ENCODE measurements at places on chromosomes 2 and 18.

- DNase-seq: no peak
These were observed 340.5 kb upstream of the KYNU start for GRCh38 chr2:142536966-142537365.

DNA sequence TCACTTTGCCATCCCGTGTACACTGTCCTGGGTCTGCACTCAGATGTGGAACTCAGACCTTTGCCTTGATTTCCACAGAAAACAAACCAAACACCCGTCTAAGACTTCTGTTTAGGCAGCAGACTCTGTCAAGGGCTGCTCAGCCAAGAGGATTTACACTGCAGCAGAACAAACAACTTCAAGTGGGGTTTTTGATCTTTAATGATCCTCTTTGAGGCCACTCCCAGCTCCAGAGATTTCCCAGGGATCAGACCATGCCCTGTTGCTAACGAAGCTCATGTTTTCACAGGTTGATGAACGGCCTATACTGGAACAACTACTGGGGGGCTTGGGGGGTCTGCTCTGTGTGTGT lies 52.5 kb upstream of the LGALSL start:
- no peak for DNase-seq

DNA sequence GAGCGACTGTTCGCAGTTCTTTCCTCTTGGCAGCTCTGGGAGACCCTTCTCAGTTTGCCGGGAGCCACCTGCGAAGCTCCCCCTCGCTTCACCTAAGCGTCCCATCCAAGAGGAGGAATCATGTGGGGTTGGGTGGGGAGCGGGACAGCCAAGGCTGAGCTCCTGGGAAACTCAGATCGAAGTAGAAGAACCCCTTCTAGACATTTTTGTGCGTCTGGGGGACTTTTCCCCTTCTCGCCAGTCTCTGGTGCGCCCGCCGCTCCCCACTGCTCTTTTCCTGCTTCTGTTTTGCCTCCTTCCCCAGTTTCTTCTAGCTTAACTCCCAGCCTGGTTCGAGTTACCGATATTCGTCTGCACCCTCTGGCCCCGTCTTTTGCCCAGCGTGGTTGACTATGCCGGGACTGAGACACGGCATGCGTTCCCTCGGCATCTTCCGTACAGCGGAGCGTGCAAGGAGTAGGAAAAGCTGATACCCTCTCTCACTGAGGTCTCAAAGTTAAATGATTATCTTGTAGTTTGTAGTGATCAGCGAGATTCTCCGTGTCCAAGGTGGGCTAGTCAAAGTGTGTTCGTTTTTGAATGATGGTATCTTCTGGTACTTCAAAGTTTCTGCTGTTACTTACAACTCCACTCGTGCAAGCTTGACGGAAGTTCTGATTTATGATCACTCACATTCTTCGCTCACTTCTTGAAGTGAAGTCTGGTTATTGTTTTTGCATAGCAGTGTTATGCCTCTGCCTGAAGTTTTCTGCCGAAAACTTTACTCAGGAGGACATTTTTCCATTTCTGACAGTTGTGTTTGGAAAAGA lies 664 bp downstream of the CAMKMT start:
- DNase-seq: no peak

- DNase-seq: no peak
These were observed 99.4 kb upstream of the RND3 start for GRCh38 chr2:150586858-150587257.

- DNase-seq: no peak
These were observed 55.9 kb downstream of the SDC1 start for GRCh38 chr2:20168727-20169696.

GRCh38 chr2:176599796-176600485 lies 330.7 kb downstream of the MTX2 start:
- no peak for DNase-seq

DNA sequence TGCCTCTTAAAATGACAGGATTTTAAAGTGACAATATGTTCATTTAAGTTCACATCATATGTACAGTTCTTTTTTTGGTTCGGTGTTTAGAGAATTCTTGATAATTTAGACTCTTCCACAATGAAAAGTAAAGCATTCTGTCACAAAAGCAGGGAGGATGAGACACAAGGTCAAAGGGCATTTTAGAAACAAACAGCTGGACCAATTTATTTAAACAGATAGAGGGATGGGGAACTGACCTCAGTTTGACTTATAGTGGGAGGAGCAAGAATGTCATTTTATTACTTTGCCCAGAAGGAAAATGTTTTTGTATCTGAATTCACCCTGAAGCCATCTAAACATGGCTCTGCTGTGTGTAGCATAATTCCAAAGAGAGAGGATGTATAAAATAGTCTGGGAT lies 128.5 kb downstream of the MEIS1 start:
- DNase-seq: no peak

DNA sequence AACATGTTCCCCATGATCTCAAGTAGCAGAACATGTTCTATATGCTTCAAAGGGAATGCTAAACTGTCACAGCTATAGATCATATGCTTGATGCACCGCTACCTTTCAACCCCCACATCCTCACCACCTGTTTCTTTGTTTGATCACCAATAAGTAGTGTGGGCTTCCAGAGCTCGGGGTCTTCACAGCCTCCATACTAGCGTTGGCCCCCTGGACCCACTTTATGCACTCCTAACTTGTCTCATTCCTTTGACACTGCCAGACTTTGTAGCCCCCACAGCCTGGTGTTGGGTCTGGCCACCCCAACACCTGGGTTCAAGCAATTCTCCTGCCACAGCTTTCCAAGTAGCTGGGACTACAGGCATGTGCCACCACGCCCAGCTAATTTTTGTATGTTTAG lies 11.6 kb upstream of the RBM44 start:
- no peak for DNase-seq

DNA sequence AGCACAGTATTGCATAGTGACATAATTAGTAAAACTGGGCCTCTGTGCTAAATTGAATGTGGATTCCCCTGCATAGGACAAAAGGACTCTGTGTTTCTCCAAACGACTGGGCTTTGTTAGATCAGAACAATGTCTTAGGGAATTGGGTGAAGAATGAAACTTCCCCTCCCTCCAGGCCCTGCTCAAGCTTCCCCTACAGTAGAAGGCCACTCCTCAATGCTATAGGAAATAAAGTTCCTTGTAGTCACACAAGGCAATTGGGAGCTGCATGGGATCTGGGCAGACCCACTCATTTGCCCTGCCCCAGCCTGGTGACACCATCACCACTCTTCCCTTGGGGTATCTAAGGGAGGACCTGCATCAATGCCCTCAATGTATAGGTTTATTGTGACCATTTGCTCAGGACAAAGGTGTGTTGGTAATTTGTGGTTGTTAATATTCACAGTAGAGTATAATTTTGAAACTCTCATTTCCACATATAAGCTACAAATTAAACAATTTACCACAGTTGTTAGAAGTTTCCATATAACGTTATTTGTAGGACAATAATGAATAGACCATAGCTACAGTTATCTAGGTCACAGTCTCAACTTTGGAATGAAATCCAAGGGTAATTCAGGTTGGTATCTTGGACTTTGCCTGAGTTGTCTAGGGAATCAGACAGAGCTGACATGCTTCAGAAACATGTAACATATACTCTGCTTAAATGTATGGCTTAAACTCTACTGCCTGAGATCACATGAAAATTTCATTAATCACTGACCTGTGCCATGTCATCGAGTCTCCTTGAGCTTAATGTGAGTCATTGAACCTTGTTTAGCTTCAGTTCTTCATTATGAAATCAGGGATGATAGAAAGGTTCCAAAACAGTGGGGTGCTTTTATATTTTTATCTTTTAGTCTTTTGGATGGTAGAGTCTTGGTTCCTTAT lies 64.8 kb upstream of the DARS1 start:
- DNase-seq: no peak

DNA sequence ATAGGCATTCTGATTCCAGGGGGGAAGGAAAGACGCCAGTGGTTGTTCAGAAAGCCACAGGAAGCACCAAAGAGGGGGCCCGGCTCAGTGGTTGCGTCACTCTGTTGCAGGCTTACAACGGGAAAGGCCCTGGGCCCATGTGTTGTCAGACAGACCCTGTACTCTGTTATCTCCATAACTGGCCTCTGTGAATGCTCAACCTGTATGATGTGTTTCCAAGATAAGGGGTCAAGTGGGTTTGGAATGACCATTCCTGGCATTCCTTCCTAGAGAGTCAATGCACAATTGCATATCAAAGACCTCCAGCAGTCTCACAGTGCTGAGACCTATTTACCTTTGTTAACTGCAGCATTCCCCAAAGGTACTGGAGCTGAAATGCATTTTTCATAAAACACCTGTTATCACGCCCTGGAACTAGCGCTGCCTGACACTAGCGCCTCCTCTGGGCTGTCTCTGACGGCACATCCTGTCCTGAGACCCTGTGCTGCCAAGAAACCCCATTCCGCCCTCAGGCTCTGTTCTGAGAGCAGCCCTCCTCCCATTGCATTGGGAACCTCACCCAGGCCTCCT lies 13.2 kb upstream of the LRRFIP1 start:
- DNase-seq: no peak

- no peak for DNase-seq
These were observed 65.1 kb downstream of the LOXHD1 start for GRCh38 chr18:46591783-46592391.

DNA sequence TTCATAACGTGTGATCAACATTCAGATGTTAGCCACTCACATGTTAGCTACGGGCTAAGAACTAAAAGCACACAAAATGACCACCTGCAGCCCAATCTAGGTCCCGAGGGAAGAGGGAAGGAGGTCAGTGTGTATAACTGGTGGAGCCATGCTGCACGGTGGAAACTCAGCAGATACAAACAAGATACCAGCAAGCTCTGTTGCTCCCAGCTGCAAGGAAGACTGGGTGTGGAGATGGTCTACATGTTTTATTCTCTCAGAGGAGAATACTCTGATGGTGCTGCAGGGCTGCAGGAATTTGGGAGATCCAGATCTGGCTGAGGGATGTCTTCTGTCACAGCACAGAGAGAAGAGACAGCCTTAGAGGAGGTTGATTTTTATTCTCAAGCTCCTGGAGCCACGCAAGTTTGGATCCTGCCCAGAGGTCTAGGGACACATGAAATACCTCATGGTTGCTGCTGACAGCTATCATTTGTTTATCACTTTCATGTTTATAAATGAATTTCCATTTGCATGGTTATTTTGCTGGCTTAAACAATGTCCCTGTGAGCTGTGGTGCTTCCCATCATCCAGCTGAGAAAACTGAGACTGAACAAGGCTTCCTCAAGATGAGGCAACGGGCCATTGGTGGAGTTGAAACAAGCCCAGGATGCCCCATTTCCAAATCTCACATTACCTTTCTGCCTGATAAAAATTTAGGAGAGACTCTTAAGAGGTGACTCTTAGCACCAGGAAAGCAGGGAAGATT lies 30.9 kb downstream of the RNF144A start:
- no peak for DNase-seq
